Spinal cord (tissue), 10 donors: ENCODE measurements at places on chromosomes 5 and 9.

DNA sequence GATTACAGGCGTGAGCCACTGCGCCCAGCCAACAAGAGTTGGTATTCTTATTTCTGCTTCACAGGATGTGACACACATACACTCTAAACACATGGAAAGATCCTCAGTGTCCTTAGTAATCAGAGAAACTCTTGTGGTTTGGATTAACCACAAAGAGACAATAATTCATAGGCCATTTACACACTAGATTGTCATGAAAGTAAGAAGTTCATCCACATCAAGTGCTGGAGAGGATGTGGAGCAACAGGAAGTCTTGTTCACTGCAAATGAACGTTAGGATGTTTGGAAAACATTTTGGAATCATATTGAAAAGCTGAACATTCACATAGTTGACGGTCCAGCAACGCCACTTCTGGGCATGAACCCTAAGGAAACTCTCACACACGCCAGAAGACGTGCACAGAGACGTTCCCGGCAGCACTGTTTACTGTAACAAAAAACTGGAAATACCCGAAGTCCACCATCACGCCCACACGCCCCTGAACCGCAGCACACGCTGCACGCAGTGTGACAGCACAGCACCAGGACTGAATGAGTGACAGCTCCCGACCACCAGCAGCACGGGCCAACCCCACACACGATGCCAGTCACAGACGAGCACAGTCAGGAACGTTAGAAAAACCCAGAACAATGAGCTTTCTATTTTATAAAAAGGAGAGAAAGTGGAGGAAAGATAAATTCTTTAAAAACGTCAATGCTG lies 87.6 kb downstream of the COL23A1 start:
- no peak for DNase-seq

- no peak for DNase-seq
These were observed 5.9 kb downstream of the GFI1B start for GRCh38 chr9:132984202-132985070.

DNA sequence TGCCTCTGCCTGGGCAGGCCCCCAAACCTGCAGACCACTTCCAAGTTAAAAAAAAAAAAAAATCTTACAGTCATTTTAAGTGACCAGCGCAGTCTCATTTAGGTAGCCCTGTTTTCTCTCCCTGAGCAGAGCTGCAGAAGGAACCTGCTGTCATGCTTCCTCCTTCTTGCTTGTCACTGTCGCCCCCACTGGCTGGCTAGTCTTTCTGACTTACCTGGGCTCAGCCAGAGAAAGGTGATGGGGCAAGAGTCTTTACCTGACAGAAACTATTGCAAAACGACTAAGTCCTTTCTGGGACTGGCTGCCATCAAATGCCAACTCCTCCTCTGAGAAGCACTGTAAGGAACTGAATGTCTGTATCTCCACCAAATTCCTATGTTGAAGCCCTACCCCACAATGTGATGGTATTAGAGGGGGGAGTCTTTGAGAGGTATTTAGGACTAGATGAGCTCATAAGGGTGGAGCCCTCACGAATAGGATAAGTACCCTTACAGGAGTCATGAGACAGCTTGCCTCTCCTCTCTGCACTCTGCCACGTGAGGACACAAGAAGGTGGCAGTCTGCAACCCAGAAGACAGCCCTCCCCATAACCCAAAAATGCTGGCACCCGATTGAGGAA lies 58.4 kb upstream of the SHC3 start:
- DNase-seq = no peak

DNA sequence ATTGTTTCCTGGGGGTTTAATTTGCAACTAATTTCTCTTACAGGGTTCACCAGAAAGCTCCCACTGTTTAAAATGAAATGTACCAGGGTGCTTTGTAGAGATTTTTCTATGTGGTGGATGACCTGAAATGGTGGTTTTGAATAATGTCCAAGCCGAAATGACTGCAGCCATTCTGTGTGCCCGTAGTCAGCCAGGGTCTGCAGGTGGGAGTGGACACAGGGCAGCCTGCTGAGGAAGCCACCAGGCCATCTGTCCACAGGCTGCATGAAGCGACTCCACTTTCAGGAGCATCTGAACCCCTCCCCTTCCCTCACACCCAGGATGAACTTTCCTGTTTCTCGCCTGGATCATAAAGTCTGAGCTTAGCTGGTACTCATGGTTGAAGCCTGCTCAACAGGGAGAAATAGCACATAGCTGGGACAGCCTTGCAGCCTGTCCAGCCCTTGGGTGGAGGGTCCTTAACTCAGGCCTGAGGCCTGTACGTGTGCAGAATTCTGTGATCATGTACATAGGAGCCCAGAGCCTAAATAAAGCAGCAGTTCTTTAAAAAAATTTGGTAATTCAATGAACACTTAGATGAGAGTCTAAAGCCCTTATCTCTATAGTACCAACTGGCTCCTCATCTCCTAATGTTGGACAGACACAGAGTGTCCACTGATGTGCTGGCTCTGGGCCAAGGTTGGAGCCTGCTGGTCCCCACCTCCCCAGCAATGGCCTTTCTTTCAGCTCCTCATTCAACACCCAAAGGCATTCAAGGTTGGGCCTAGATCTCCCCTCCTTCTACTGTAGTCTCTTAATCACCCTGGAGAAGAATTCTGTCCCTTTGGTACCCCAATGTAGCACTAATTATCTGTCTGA lies 72.8 kb downstream of the SHB start:
- DNase-seq = no peak

- DNase-seq = no peak
These were observed 137.7 kb upstream of the GRIA1 start for GRCh38 chr5:153352685-153353219.

DNA sequence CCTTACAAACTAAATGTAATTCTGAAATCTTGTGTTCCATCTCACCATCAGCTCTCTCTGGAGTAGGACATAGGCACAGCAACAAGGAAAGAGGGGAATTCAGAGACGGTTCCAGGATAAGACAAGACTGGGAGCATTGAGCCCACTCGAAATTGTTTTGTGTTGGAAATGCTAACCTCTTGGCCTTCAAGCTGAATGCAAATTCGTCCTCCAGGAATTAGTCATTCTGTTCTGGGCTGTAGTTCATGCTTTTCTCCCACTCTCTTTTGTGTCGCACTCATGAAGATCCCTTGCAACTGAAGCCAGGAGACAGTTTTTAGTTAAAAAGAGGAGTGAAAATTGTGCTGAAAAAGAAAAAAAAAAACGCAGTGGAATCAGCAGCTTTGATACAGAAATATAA lies 121.7 kb upstream of the SEMA6A start:
- no peak for DNase-seq

GRCh38 chr5:125140855-125141254 lies 394.4 kb upstream of the ZNF608 start:
- DNase-seq = no peak

DNA sequence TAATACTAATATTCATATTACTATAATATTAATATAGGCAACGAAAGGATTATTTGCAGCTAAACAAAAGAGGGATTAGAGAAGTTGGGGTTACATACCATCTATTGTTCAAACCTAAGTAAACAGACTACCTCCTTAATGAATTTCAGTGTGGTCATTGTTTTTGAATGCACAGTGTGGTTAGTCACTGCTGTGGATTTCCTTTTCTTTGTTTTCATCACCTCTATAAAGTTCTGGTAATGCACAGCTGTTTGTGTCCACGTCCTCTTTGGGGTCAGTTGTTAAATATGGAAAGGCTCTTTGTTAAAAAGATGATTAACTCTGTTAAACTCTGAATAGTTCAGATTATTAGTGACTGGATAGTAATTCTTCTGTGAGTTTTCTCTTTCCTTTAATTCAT lies 233.6 kb downstream of the MAST4 start:
- no peak for DNase-seq

GRCh38 chr5:83251849-83252248 lies 174.5 kb downstream of the XRCC4 start:
- no peak for DNase-seq

- peak; percentile 81 for DNase-seq
These were observed 86.3 kb upstream of the RPS23 start for GRCh38 chr5:82364497-82364896.

- DNase-seq = peak; percentile 89
These were observed 24.3 kb upstream of the ENHO start for GRCh38 chr9:34546834-34547827.

GRCh38 chr9:129962451-129962864 lies 80.5 kb downstream of the FNBP1 start:
- no peak for DNase-seq

DNA sequence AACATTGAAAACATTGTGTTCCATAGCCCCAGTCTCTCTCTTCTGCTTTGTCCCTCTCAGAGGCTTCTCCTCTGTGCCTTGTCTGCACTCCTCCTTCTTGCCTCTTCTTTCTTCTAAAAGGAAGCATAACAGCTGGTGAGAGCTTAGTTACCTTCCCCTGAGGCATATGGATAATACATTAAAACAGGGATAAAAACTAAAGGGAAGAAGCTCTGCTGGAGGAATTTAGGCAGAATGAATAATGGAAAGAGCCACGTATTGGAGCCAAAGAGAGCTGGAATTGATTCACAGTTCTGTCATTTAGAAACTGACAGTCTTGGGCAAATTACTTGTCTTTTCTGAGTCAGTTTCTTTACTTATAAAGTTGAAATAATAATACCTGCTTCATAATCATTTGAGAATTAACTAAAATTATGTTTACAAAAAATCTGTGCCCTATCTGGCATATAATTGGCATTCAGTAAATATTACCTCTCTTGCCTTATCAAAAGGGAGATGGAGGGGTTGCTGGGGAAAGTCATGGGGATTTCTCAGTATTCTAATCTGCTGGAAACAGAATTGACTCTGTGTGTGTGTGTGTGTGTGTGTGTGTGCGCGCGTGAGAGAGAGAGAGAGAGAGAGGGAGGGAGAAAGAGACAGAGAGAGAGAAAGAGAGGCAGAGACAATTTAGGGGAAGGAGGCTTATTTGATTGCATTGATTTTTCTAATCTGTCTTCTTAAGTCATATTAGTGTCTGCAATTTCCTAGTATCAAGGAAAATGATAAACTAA lies 20.2 kb downstream of the ZNF474 start:
- DNase-seq = peak; percentile 58
